ENCODE measurements at places on chromosomes 1 and 21.

DNA sequence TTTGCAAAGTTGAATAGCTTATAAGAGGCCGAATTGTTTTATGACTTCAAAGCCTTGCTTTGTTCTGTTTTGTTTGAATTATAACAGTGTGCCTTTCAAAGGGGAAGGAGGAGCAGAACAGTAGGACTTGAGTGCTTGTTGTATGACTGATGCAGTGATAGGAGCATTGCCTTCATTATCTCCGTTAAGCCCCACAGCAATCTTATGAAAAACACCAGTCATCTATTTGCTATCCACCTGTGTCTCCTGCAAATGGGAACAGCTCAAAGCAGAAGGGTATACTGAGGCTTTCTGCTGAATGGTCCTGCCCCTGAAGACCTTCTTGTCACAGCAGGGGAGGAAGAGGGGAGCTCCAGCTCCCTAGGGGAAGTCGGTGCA lies 127.5 kb downstream of the RNF220 start:
- DNase-seq: no peak

- DNase-seq: no peak
Observed at GRCh38 chr1:76281306-76281705, 206.8 kb downstream of the ST6GALNAC3 start.

GRCh38 chr1:96840396-96840795 lies 118.8 kb downstream of the PTBP2 start:
- no peak for DNase-seq

- no peak for DNase-seq
Observed at GRCh38 chr21:31612894-31613785, 46.4 kb upstream of the SOD1 start.

GRCh38 chr1:208615371-208615770 lies 371.2 kb upstream of the PLXNA2 start:
- DNase-seq: no peak

- DNase-seq: no peak
Observed at GRCh38 chr1:117089996-117090395, 29.9 kb downstream of the TTF2 start.

DNA sequence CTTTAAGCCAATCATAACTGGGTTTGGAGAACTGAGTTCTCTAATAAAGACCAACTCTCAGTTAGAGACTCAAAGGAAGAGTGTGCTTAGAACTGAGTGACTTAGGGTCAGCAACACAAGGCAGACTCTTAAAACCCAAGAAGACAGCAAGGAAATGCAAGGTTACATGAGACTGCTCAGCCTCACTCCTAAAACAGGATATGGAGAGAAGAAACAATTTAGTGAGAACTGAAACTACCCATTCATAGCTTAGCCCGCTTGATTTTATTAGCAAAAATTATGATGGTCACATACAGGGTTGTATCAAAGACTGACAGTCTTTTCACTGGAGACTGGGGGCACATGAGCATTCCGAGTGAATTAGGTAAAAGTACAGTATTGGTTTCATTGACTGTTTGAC lies 78.9 kb upstream of the DMRTA2 start:
- no peak for DNase-seq

DNA sequence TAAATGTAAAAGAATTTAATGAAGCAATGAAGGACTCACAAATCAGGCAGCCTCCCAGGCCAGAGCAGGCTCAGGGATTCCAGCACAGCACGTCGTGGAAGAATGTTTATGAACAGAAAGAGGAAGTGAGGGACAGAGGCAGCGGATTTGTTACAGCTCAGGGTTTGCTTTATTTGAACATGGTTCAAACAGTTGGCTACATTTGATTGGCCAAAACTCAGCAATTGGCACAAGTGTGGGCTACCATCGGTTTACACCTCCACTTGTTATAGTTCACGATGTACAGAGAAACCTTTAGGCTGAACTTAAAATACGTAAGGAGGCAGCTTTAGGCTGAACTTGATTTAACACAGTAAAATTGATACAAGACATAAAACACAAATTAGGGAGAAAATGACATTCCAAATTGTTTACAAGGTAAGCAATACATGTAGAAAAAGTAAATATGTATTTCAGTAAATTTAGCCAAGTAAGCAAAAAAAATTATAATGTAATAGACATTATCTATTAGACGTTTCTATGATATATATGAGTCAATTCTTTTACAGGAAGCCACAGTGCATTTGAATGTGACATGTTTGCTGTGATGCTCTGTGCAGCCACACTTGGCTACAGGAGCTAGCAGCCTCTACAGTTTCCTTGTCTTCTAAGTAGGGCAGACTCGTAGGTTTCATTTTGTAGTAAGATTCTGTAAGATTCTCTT lies 126.5 kb downstream of the ADSS2 start:
- DNase-seq: no peak

DNA sequence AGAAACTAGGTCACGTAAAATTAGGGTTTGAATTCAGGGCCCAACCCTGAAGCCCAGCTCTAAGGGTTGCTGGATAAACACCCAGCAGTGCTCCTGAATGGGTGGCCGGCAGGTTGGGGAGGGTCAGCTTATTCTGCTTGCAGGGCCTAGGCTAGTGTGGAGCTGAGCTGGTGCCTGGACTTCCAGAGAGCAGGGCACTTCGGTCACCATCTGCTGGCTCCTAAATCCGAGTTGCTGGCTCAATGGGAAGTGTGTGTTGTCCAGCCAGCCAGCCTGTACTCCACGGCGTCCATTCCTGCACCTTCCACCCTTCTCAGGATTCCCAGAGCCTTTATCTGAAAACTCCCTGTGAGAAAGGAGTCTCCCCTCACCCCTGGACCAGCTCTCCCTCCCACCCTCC lies 23.0 kb downstream of the TRIM67 start:
- DNase-seq: no peak

GRCh38 chr1:113999799-114000198 lies 20.5 kb downstream of the OLFML3 start:
- DNase-seq: no peak

DNA sequence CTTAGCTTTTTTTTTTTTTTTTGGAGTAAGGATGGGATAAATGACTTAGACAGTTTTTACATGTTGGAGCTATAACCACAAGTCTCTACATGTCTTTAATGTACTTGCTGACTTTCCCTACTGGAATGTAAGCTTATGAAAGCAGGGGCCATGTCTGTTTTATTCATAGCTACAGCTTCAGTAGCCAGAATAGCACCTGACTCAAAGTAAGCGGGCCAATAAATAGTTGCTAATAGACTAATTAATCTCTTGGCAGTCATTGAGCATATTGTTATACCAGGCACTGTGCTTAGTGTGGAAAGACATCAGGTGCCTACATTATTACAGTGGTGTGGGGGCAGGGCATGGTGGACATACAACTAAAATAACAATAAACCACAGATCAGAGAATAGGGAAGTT lies 84.4 kb upstream of the HOOK1 start:
- no peak for DNase-seq

DNA sequence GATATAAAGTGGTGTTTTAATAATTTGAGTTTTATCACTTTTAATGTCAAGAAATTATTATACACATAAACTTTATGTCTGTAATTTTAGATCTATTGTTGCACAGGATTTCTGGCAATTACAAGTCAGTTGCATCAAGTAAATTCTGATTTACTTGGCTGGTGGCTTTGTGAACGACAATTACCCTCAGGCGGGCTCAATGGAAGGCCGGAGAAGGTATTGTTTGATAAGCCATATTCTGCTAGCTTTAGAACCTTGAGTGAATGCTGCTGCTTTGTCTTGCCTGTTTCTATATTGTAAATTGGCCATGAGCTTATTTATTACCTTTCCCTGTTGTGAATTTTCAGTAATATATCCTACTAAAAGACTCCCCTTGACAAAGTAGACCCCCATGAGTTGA lies 4.6 kb upstream of the MSH4 start:
- DNase-seq: no peak

DNA sequence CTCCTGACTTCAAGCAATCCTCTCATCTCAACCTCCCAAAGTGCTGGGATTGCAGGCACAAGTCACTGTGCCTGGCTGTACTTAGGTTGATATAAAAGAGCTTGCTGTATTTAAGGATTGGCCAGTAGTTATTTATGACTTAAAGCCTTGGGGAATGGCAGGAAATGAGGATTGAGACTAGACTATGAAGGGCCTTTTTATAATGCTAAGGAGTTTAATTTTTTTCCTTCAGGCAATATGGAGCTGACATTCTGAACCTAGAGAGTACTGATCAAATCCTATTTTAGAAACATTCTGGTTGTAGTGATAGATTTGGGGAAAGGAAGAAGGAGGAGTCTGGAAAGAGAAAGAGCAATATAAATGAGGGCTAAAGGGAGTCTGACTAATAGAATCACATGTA lies 44.7 kb downstream of the MSH4 start:
- no peak for DNase-seq

- no peak for DNase-seq
Observed at GRCh38 chr1:24417681-24418080, 2.1 kb downstream of the NIPAL3 start.

DNA sequence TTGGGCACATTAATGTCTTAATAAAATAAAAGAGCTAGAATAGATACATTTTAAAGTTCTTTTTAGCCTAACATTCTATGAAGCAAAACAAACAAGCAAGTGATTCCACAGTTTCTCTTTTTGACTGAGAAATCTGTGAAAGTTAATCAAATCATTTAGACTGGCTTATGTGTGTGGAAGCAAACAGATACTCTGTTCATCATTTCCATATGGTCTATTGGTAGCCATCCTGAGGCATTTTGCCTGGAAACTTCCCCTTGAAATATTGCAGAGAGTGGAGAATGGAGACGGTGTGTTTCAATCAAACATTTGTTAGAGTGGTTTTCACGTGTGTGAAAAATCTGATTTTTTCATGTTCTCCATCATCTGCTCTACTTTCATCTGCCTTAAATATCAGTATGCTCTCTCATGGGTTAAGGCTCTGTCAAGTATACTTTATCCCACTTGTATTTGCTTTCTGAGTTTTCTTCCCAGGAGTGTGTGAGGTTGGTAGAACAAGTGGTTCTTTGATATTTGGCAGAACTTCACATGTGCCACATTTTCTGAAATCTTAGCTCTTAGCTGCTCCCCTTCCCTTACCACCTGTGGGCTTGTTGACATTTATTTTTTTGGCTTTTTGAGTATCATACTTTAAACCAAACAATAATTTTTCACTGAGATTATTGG lies 139.1 kb upstream of the PTGFR start:
- no peak for DNase-seq

DNA sequence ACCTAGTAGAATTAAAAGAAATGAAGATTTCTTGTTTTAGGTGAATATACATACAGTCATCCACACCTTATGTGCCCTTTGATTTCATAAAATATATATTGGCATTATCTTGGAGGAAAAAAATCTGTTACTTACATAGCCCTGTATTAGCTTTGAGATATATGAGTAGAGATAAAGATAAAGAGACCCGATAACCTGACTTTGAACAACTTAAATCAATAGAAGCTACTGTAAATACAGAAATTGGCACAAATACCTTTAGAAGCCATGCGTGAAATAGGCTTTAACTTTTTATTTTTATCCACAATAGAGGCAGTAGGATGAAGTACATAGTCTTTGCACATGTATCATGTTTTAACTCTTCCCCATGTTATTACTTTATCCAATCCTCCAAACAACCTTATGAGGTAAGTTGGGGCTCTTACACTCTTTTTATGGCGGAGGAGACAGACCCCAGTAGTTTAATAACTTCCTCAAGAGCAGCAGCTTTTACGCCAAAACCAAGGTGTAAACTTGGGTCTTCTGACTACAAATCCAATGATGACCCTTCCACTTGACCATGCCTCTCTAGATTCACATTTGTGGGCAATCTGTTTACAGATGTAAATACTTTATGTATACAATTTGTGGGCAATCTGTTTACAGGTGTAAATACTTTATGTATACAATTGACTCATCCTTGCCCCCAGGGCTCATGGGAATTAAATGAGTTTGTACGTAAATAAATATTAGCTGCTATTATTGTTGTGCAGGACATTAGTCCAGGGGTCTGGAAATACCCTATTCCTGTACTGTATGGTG lies 2.1 kb downstream of the CD55 start:
- DNase-seq: no peak

DNA sequence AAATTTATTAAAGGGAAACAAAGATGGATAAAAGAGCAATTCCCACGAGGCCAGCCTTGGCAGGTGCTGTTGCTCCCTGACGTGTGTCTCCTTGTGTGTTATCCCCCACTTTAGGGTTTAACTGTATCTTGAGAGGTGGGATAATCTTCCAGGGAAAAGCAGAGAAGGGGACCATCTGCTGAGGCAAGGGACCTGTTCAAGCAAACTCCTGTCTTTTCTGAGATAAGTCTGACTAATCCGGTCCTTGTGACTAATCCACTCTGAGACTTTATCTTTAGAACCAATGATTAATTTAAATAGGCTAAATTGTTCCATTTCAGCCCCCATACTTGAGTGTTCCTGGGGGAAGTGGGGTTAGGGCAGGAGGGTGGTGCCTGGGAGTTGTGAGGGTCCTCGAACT lies 163.6 kb downstream of the CAMTA1 start:
- DNase-seq: no peak

GRCh38 chr1:31032266-31032665 lies 33.3 kb downstream of the PUM1 start:
- DNase-seq: no peak

DNA sequence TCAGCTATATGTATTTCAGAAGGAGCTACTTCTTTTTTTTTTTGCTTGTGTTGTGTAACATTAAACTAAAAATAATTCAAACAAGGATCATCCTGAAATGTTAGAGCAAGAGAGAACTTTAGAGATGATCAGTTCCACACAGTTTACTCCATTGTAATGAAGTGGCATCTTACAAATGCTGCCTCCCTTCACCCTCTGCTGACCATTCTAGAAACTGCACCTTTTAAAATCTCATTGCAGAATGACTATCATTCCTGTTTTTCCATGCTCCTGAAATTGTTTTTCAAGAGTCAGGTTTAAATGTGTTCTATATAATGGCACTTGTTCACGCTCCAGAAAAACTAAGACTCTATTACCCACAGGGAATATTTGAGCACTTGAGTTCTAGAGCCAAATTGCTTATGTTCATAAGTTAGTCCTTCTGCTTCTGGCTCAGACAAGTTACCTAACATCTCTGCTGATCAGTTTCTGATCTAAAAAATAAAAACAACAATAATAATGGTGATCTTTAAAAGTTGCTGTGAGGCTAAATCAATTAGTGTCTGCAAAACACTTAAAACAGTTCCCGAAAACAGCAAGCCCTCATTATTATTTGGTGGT lies 21.5 kb upstream of the SLC44A5 start:
- no peak for DNase-seq

- no peak for DNase-seq
Observed at GRCh38 chr1:153678519-153679336, at the start of gene NPR1. TSS of gene NPR1 (plus strand) at chr1:153678688. CDS start at chr1:153679109, 421 bp downstream.

DNA sequence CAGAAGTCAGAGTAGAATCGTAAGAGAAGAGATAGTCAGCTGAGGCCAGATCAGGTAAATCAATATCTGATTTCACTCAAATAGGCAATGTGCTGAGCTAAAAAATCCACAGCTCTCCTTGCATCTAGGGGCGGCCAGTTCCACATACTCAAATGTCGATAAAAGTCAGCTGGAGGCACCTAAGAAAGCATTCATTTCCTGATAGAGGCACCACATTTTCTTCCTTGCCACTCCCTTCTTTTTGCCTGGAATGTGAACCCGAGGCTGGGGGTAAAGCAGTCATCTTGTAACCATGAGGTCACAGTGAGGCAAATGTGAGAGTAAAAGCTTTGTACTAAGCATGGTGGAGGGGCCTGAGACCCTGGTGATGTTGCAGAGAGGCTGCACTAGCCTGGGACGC lies 24.2 kb upstream of the CTPS1 start:
- no peak for DNase-seq

All from stimulated activated CD4-positive, alpha-beta T cell treated with anti-CD3 and anti-CD28 coated beads, Interleukin-2, amount 100 ng/mL, for 4 hours (primary cell).